ENCODE measurements at places on chromosomes 7 and 10.

DNA sequence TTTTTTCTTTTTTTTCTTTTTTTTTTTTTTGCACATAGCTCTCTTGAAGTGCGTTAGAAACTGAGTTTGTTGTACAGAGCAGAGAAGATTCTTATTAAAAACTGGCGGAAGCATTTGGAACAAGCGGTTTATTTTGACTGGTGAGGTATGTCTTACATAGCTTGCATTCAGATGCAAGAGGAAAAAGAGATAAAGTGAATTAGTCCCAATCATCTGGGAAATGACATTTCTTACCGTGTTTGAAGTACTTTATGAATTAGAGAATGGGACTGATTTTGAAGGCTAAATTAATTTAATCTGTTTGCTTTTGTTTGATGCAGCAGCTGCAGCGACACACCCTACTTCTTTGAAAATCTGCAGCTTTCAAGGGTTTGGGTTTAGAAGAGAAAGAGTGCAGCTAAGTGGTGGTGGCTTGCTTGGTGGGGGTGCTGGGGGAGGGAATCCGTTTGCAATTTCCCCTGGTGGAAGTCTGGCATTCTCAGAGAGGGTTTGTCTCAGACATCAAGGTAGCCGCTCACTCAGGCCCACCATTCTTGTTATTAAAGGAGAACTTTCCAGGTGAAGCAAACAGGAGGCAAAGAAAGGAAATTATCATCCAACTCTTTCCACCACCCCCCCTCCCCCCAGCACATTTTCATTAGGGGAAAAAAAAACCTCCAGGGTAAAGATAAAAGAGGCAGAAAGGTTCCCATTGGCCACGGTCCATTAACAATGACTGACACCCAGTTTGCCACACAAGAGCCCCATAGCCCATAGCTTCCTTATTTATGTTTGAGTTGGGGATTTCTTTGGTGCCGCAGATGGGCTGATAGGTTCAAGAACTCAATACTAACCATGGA, 231.7 kb downstream of the SKIDA1 start:
- no peak for DNase-seq
- H3K4me1 ChIP-seq = no peaks in the 10 kb centered on the region
- no peaks in the 10 kb centered on the region for H3K36me3 ChIP-seq
- H3K27ac ChIP-seq = no peak overlapping the region
- no peak overlapping the region for H3K4me3 ChIP-seq

DNA sequence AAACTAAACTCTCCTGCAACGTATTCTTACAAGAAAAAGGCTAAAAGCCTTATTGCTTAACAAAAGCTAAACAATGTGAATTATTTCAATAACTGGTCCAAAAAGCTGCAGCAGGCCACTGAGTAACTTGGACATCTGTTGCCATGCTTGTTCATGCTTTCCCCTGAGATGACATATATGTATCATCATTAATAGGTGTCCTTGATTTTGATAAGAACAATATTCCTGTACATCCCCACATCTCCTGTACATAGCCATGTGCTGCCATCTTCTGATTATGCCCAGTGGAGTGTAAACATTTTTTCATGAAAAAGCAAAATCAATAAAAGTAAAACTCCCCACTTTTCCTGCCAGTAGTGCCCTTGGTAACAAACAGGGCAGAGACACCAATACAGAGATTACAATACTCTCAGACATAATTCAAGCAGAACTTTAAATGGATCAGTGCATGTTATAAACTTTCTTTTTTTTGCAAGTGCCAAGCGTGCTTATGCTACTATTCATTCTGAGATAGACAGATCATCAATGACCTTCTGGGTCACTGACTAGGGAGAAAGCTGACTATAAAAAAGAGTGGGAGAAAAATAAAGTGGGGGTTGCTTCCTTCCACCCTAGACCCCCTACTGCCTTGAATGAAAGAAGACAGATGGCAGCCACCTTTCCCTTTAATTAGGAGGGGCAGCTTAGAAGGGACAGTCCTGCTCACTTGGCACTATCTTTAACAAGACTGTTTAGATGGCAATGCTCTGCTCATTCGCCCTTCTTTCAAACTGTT, 205.5 kb upstream of the KLF14 start:
- peak overlapping the region; percentile 70 for H3K27ac ChIP-seq
- no peak for DNase-seq
- H3K4me1 ChIP-seq = peaks cover 3% of the 10 kb centered on the region
- H3K36me3 ChIP-seq = no peaks in the 10 kb centered on the region
- H3K27me3 ChIP-seq = no peaks in the 10 kb centered on the region
- H3K4me3 ChIP-seq = no peak overlapping the region

GRCh38 chr7:20440472-20441105, 109.9 kb downstream of the ITGB8 start:
- no peaks in the 10 kb centered on the region for H3K36me3 ChIP-seq
- H3K4me3 ChIP-seq = no peak overlapping the region
- H3K27ac ChIP-seq = no peak overlapping the region
- H3K4me1 ChIP-seq = no peaks in the 10 kb centered on the region

DNA sequence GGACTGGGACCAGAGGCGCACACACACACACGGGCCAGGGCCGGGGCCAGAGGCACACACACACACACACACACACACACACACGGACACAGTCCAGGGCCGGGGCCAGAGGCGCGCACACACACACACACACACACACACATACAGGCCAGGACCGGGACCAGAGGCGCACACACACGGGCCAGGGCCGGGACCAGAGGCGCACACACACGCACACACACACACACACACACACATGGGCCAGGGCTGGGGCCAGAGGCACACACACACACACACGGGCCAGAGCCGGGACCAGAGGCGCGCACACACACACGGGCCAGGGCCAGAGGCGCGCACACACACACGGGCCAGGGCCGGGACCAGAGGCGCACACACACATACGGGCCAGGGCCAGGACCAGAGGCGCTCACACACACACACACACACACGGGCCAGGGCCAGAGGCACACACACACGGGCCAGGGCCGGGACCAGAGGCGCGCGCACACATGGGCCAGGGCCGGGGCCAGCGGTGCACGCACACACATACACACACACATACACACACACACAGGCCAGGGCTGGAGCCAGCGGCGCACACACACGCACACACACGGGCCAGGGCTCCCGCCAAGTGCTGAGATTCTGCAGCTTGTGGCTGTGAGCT, 268.8 kb downstream of the ELFN1 start:
- no peaks in the 10 kb centered on the region for H3K36me3 ChIP-seq
- peak overlapping the region; percentile 83 for H3K27ac ChIP-seq
- no peak for DNase-seq
- H3K27me3 ChIP-seq = no peaks in the 10 kb centered on the region
- no peaks in the 10 kb centered on the region for H3K4me1 ChIP-seq

DNA sequence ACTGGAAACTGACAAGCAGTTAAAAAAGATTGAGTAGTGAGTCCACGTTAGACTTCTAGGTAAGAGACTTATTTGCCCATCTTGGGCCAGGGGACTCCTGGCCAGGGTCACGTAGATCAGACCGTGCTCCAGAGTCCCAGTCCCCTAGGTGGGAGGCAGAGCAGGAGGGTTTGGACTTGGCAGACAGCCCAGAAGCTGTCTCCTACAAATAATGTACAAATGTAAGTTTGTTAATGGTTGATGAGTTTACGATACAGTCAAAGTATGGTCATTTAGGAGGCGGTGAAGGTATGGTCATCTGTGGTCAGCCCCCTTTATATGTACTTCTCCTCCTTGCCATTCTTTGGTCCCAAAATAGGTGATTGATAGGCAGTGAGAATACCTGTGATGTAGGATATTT, 28.2 kb downstream of the INPP5F start:
- no peak overlapping the region for H3K27ac ChIP-seq
- no peaks in the 10 kb centered on the region for H3K4me1 ChIP-seq
- DNase-seq = no peak
- H3K27me3 ChIP-seq = no peaks in the 10 kb centered on the region
- no peaks in the 10 kb centered on the region for H3K36me3 ChIP-seq

DNA sequence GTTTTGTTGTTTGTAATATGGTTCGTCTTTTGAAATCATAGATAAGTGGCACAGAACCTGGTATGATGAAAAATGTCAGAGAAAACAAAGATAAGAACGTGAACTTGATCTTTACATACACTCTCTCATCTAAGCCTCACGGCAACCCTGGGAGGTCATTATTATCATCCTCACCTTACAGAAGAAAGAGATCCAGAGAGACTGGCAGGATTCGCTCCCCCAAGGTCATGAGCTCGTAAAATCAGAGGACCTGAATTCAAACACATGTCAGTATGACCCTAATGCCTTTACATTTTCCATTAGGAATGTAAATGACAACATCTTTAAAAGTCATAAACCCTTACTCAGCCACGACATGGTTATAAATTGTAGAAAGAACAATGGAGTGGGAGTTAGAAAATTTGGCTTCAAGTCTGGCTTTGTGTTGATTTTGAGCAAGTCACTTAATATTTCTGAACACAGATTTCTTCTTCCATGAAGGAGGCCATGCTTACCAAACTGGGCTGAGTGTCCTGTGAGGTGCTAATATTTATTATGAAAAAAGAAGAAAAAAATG, 35.9 kb downstream of the HIPK2 start:
- peaks cover 42% of the 10 kb centered on the region for H3K4me1 ChIP-seq
- no peak overlapping the region for H3K4me3 ChIP-seq
- DNase-seq = no peak
- peak overlapping the region; percentile 83 for H3K27ac ChIP-seq
- H3K27me3 ChIP-seq = no peaks in the 10 kb centered on the region
- no peaks in the 10 kb centered on the region for H3K36me3 ChIP-seq

DNA sequence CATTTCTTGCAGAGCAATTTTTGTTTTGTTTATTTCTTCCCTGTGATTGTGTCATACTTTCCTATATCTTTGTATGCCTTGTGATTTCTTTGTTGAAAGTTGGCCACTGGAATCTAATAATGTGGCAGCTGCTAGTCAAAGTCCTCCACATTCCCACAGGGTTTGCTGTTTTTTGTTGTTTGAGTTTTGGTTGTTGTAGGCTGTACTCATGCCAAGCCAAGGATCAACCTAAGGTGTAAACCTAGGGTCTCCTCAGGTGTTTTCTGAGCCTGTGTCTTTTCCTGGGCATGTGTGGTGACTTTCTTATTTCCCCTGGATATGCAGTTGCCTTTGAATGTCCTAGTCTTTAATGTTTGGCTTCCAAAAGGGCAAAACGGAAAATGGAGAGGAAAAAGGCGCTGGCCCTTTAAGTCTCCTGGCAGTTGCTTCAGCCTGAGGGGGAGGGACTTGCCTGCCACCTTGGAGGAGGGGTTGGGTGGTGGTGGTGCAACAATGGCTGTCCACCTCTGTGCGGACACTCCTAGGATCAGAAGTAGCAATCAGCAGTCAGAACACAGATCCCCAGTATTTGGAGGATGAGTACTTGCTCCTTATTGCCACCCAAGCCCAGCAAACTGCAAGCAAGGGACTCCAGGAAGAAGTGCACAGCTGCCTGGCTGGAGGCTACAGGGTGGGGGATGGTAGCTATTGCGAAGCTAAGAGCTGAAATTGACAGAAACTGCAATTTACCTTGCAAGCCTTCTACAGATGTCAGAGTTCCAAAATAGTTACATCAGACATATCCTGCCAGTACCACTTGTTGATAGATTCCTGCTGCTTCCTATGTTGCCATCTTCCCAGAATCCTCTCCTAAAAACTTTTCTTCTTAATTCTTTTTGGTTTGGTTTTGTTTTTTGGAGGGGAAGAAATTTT, 5.6 kb upstream of the ZNF518A start:
- H3K27ac ChIP-seq = no peak overlapping the region
- peak; percentile 67 for DNase-seq
- H3K36me3 ChIP-seq = no peaks in the 10 kb centered on the region
- H3K27me3 ChIP-seq = no peaks in the 10 kb centered on the region

GRCh38 chr7:26792576-26792975, 71.8 kb downstream of the SKAP2 start:
- no peaks in the 10 kb centered on the region for H3K36me3 ChIP-seq
- no peak overlapping the region for H3K27ac ChIP-seq
- DNase-seq = no peak
- H3K4me3 ChIP-seq = no peak overlapping the region
- H3K4me1 ChIP-seq = no peaks in the 10 kb centered on the region

GRCh38 chr7:33804140-33804660, 101.1 kb upstream of the BMPER start:
- H3K36me3 ChIP-seq = no peaks in the 10 kb centered on the region
- H3K27me3 ChIP-seq = no peaks in the 10 kb centered on the region
- DNase-seq = no peak
- H3K27ac ChIP-seq = no peak overlapping the region
- no peak overlapping the region for H3K4me3 ChIP-seq

- no peaks in the 10 kb centered on the region for H3K36me3 ChIP-seq
- no peaks in the 10 kb centered on the region for H3K27me3 ChIP-seq
- H3K4me3 ChIP-seq = peak within 1 kb of the TSS; percentile 52
- H3K4me1 ChIP-seq = no peaks in the 10 kb centered on the region
Observed at GRCh38 chr10:49115015-49115795, at the start of gene VSTM4. VSTM4 (minus strand) TSS chr10:49115522; CDS start chr10:49115485, 37 bp downstream.

GRCh38 chr7:34211018-34211417, 305.7 kb downstream of the BMPER start:
- H3K27me3 ChIP-seq = no peaks in the 10 kb centered on the region
- no peak for DNase-seq
- H3K4me3 ChIP-seq = no peak overlapping the region
- H3K27ac ChIP-seq = no peak overlapping the region

GRCh38 chr7:43553999-43554398, 28.9 kb upstream of the STK17A start:
- H3K36me3 ChIP-seq = no peaks in the 10 kb centered on the region
- no peak for DNase-seq
- no peak overlapping the region for H3K27ac ChIP-seq
- H3K4me3 ChIP-seq = no peak overlapping the region
- no peaks in the 10 kb centered on the region for H3K4me1 ChIP-seq
- H3K27me3 ChIP-seq = no peaks in the 10 kb centered on the region

DNA sequence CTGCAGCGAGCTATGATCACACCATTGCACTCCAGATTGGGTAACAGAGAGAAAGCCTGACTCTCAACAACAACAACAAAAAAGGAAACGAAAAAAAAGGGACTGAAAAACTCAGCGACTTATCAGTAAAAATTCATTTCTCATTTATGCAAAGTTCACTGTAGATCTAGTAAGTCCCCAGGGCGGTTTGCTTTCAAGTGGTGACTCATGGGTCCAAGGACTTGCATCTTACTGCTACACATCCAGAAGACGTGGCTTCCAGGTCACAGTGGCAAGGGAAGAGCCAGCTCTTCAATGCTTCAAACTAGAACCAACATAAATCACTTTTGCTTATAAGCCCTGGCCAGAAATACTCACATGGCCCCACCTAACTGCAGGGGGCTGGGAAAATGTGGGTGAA, 178.3 kb upstream of the AUTS2 start:
- H3K27ac ChIP-seq = no peak overlapping the region
- H3K4me3 ChIP-seq = no peak overlapping the region
- no peak for DNase-seq
- H3K4me1 ChIP-seq = no peaks in the 10 kb centered on the region
- no peaks in the 10 kb centered on the region for H3K36me3 ChIP-seq

- no peak for DNase-seq
- no peaks in the 10 kb centered on the region for H3K4me1 ChIP-seq
- H3K36me3 ChIP-seq = no peaks in the 10 kb centered on the region
- no peaks in the 10 kb centered on the region for H3K27me3 ChIP-seq
- no peak overlapping the region for H3K4me3 ChIP-seq
Observed at GRCh38 chr7:28558236-28558635, 145.9 kb downstream of the CREB5 start.

GRCh38 chr10:129545261-129545660, 78.2 kb downstream of the MGMT start:
- H3K27me3 ChIP-seq = no peaks in the 10 kb centered on the region
- DNase-seq = no peak
- no peaks in the 10 kb centered on the region for H3K36me3 ChIP-seq
- H3K4me3 ChIP-seq = no peak overlapping the region
- no peak overlapping the region for H3K27ac ChIP-seq

GRCh38 chr10:87505366-87506111, 846 bp downstream of the MINPP1 start:
- H3K4me1 ChIP-seq = peaks cover 23% of the 10 kb centered on the region
- peak overlapping the region; percentile 78 for H3K27ac ChIP-seq
- H3K4me3 ChIP-seq = peak overlapping the region; percentile 82
- H3K36me3 ChIP-seq = peaks cover 17% of the 10 kb centered on the region
